ENCODE measurements at places on chromosomes 1 and 21. TPM values are rescaled to one million over a fixed set of nuclear protein-coding genes. Genes with fewer than 3 reads are reported as not detected.

- H3K36me3 ChIP-seq = no peaks in the 10 kb centered on the region
- no peak overlapping the region for H3K27ac ChIP-seq
- no peak for DNase-seq
- no peak overlapping the region for H3K4me3 ChIP-seq
- H3K4me1 ChIP-seq = no peaks in the 10 kb centered on the region
These were observed 245.9 kb upstream of the PLD5 start for GRCh38 chr1:242770366-242770765.

DNA sequence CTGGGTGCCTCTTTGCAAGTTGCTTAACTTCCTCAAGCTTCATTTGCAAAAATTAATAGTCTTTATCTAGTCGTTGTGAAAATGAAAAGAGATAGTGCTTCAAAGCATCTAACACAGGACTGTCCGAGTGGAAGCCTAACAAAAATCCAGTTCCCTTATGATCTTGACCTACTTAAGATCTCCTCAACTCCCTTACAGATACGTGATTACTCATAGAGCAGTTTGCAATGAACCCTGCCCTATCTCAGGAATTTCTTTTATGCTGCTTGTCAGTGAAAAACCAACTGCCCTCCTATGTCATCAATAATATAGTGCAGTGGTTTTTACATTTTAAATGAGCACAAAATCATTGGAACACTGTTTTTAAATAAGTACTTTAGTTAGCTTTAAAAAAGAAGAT is 314.3 kb downstream of the BACH1 start:
- H3K27me3 ChIP-seq = peaks cover 4% of the 10 kb centered on the region
- H3K4me3 ChIP-seq = no peak overlapping the region
- H3K4me1 ChIP-seq = no peaks in the 10 kb centered on the region
- no peak for DNase-seq

Gene MFSD2A
- polyA plus RNA-seq = 0.38 TPM

- no peak overlapping the region for H3K27ac ChIP-seq
- H3K4me3 ChIP-seq = no peak overlapping the region
- H3K4me1 ChIP-seq = peaks cover 22% of the 10 kb centered on the region
- peaks cover 5% of the 10 kb centered on the region for H3K27me3 ChIP-seq
- DNase-seq = no peak
These were observed 103.8 kb upstream of the CASZ1 start for GRCh38 chr1:10900251-10900651.

GRCh38 chr1:13926556-13926955 is 226.6 kb downstream of the PRDM2 start:
- H3K36me3 ChIP-seq = no peaks in the 10 kb centered on the region
- no peak overlapping the region for H3K27ac ChIP-seq
- no peak for DNase-seq

- H3K36me3 ChIP-seq = peaks cover 51% of the 10 kb centered on the region
- H3K4me3 ChIP-seq = no peak overlapping the region
- no peak for DNase-seq
- H3K27ac ChIP-seq = no peak overlapping the region
- peaks cover 19% of the 10 kb centered on the region for H3K4me1 ChIP-seq
These were observed 122.1 kb upstream of the IFFO2 start for GRCh38 chr1:19078536-19078935.

DNA sequence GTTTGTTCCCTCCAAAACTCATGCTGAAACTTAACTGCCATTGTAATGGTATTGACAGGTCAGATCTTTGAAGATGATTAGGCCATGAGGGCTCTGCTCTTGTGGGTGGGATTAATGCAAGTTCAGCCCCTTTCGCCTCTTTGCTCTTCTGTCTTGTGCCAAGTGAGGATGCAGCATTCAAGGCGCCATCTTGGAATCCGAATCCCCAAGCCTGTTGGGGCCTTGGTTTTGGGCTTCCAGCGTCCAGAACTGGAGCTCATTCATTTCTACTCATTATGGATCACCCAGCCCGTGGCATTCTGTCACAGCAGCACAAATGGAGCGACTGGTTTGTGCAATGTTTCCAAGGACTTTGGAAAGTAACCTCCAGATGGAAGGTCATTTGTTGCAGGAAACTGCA is 5.6 kb downstream of the TTC34 start:
- DNase-seq = no peak
- H3K4me3 ChIP-seq = no peak overlapping the region
- no peaks in the 10 kb centered on the region for H3K4me1 ChIP-seq
- no peaks in the 10 kb centered on the region for H3K36me3 ChIP-seq
- H3K27ac ChIP-seq = no peak overlapping the region
- peaks cover 8% of the 10 kb centered on the region for H3K27me3 ChIP-seq

DNA sequence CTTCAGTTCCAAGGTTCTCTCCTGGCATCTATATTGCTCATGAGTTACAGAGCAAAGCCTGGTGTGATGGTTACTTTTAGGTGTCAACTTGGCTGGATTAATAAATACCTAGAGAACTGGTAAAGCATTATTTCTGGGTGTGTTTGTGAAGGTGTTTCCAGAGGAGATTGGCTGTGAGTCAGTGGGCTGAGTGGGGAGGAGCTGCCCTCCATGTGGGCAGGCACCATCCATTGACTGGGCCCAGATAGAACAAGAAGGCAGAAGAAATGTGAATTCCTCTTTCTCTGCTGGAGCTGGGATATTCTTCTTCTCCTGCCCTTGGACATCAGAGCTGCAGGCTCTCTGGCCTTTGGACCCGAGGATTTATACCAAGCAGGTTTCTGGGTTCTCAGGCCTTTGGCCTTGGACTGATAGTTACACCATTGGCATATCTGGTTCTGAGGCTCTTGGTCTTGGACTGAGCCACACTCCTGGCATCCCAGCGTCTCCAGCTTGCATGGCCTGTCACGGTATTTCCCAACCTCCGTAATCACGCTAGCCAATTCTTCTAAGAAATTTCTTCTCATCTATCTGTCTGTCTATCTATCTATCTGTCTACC is 44.5 kb downstream of the B3GALT5 start:
- H3K27ac ChIP-seq = no peak overlapping the region
- no peaks in the 10 kb centered on the region for H3K4me1 ChIP-seq
- peaks cover 2% of the 10 kb centered on the region for H3K27me3 ChIP-seq
- no peaks in the 10 kb centered on the region for H3K36me3 ChIP-seq
- no peak overlapping the region for H3K4me3 ChIP-seq

- no peaks in the 10 kb centered on the region for H3K4me1 ChIP-seq
- DNase-seq = no peak
- H3K27ac ChIP-seq = no peak overlapping the region
- no peaks in the 10 kb centered on the region for H3K27me3 ChIP-seq
- no peaks in the 10 kb centered on the region for H3K36me3 ChIP-seq
These were observed 528.5 kb downstream of the ADGRL2 start for GRCh38 chr1:82329226-82329625.

Gene CLCA4
- not detected for polyA plus RNA-seq

- DNase-seq = no peak
- H3K27ac ChIP-seq = no peak overlapping the region
- H3K4me3 ChIP-seq = no peak overlapping the region
- H3K36me3 ChIP-seq = no peaks in the 10 kb centered on the region
These were observed 361.7 kb upstream of the SGIP1 start for GRCh38 chr1:66172272-66172671.

DNA sequence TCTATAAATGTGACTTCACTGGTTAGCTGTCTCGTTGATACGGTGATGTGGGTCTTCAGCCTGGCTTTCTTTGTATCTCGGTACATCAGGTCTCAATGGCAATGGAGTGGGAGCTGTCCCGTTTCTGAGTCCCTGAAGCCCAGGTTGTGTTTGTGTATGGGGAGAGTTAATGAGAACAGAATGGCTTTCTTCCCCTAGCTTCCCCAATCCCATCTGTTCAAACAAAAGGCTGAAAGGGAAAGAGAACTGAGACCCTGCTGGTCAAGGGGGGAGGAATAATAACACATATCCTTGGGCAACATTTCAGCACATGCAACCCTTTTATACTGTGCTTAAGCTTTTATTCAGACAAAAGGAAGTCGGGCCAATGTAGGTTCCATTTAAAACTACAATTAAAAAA is 28.4 kb upstream of the CASQ2 start:
- no peak overlapping the region for H3K4me3 ChIP-seq
- H3K36me3 ChIP-seq = no peaks in the 10 kb centered on the region
- no peaks in the 10 kb centered on the region for H3K4me1 ChIP-seq
- no peak overlapping the region for H3K27ac ChIP-seq
- H3K27me3 ChIP-seq = peaks cover 9% of the 10 kb centered on the region

DNA sequence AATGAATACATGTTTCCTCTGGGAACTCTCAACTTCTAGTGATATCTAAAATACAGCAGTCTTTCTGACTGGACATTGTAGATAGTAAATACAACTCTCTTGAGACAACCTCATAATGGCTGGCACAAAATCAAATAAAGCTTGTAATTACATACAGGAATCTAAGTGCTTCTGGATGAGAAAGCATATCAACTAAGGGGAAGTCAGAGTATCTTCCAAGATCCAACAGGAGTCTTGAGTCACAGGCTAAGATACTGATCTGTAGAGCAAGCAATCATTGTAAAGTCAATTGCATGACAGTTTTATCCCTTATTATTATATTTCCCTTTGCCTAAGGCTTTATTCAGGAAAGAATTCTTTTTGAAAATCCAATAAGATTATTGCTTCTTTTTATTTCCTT is 249.9 kb downstream of the LRRIQ3 start:
- no peaks in the 10 kb centered on the region for H3K4me1 ChIP-seq
- no peak for DNase-seq
- H3K27ac ChIP-seq = no peak overlapping the region

- H3K27ac ChIP-seq = no peak overlapping the region
- H3K4me1 ChIP-seq = no peaks in the 10 kb centered on the region
- no peak for DNase-seq
- H3K27me3 ChIP-seq = peaks cover 3% of the 10 kb centered on the region
- H3K36me3 ChIP-seq = no peaks in the 10 kb centered on the region
These were observed 4.3 kb upstream of the GPR153 start for GRCh38 chr1:6265151-6265550.

Gene IKBKE
- 21.1 TPM for polyA plus RNA-seq

DNA sequence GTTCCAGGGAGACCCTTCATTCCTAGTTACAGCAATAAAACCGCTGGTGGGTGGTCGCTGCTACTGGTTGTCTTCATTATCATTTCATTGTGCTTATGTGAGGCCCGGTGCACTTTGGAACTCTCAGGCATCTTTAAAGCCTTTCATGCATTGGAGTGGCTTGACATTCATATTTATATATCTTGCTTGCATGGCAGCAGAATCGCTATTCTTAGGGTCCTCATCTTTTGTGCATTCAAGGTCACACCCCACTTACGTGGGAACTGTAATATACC is 110.1 kb downstream of the ZBTB18 start:
- H3K4me3 ChIP-seq = no peak overlapping the region
- H3K4me1 ChIP-seq = no peaks in the 10 kb centered on the region
- H3K27ac ChIP-seq = no peak overlapping the region
- no peaks in the 10 kb centered on the region for H3K27me3 ChIP-seq
- no peak for DNase-seq
- no peaks in the 10 kb centered on the region for H3K36me3 ChIP-seq

Gene TSPAN2
- 50.1 TPM for polyA plus RNA-seq

DNA sequence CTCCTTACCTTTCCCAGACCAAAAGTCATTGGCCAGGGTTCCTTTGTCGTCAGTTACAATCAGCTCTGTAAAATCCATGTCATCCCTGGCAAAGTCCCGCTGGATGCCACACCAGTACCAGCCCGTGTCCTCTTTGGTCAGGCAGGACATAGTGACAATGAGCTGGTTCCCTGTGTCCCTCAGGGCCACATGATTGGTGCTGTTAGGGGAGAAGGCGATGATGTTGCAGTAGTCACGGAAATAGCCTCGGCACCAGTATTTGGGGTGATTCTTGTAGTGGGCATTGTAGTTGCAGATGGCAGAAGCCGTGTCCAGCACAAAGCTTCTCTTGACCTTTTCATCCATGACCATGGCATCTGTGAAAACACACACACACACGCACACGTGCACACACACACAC is 14.8 kb downstream of the ADORA3 start:
- DNase-seq = no peak
- no peaks in the 10 kb centered on the region for H3K27me3 ChIP-seq
- H3K36me3 ChIP-seq = no peaks in the 10 kb centered on the region
- H3K4me3 ChIP-seq = no peak overlapping the region
- H3K27ac ChIP-seq = no peak overlapping the region

DNA sequence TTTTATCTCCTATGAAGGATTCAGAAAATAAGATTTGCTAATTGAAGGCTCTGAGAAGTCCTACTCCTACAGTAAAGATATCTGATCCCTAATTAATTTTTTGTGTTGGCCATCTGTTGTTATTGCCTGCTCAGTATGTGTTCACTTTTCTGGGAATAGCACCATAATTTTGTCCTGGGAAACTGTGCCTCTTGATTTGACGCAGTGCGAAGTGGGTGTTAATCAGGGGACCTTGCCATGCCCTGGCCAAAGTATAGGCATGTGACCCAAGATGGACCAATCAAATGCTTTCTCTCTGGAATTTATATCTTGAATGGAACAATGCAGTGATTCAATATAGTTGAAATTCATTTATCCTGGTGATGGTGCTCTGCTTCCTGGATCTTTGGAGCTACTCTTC is 30.4 kb upstream of the GNG12 start:
- peaks cover 4% of the 10 kb centered on the region for H3K27me3 ChIP-seq
- H3K36me3 ChIP-seq = no peaks in the 10 kb centered on the region
- no peak overlapping the region for H3K4me3 ChIP-seq
- no peaks in the 10 kb centered on the region for H3K4me1 ChIP-seq
- H3K27ac ChIP-seq = no peak overlapping the region

- H3K4me3 ChIP-seq = no peak overlapping the region
- H3K4me1 ChIP-seq = peaks cover 29% of the 10 kb centered on the region
- H3K27ac ChIP-seq = no peak overlapping the region
- peaks cover 11% of the 10 kb centered on the region for H3K27me3 ChIP-seq
- H3K36me3 ChIP-seq = no peaks in the 10 kb centered on the region
- DNase-seq = no peak
These were observed 18.0 kb downstream of the C8A start for GRCh38 chr1:56872597-56872996.

DNA sequence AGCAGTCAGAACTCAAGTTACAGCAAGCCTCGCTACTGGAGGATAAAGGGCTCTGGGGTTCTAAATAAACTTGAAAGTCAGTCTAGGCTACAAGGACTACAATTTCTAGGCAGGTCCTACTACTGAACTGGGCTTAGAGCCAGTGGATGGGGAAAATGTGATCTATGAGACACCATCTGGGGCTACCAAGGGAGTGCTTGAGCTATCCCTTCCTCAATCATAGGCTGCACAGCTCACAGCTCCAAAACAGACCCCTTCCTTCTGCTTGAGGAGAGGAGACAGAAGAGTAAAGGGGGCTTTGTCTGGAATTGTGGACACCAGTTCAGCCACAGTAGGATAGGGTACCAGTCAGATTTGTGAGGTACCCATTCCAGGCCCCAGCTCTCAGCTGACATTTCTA is 145.8 kb upstream of the SNX7 start:
- no peaks in the 10 kb centered on the region for H3K4me1 ChIP-seq
- H3K27me3 ChIP-seq = no peaks in the 10 kb centered on the region
- no peak overlapping the region for H3K4me3 ChIP-seq
- no peak for DNase-seq
- H3K36me3 ChIP-seq = no peaks in the 10 kb centered on the region
